Lung (tissue), 17 donors: ENCODE measurements at places on chromosomes 13 and 19.

- no peak for DNase-seq
Observed at GRCh38 chr13:111923991-111924677, 142.8 kb upstream of the SOX1 start.

- no peak for DNase-seq
Observed at GRCh38 chr13:83086088-83086487, 796.2 kb downstream of the SLITRK1 start.

GRCh38 chr13:113098162-113098732, 7.3 kb upstream of the F7 start:
- DNase-seq = peak; percentile 67

DNA sequence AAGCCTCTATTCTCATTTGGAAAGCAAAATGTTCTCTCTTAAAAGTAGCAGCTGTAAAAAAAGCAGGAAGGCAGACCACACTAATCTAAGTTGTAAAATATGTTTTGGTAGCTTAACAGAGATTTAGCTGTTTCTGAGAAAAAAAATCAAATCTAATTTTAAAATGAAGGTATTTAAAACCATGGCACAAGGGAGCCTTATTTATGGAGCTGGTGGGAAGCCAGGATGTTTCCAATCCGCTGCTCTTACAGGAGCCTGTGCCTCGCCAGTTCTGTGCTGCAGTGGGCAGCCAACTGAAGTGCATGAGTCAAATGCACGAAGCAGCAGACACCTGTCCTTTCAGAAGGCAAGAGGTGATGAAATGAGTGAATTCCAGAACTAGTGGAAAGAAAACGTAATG, 28.2 kb downstream of the GPC6 start:
- DNase-seq = no peak

DNA sequence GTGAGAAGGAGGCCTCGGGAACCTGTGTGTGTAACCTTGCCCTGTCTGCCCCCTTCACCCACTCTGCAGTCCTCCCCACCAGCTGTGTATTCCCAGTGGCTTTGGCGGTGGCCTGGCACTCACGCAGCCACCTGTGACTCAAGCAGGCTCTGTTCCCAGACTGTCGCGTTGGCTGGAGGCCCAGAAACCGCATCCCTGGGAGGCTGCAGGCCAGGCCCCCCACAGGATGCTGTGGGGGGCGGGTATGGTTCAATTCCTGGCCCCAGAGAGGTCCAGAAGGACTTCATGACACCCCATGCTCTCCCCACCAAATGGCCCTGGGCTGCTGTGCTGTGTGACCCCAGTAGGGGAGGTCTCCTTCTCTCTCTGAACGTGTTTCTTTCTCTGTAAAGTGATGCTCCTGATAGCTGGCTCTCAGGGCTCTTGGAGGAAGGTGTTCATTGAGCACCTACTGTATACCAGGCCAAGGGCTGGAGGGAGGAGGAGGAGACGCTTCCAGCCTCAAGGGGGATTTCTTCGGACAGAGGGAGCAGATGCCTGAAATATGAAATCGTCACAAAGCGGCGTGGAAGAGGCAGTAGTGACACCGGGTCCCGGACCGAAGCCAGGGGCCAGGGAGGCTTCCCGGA, 1.9 kb upstream of the LINGO3 start:
- DNase-seq = peak; percentile 31

- no peak for DNase-seq
Observed at GRCh38 chr13:40194224-40194806, 472.1 kb downstream of the FOXO1 start.
